Right forelimb (tissue), 1 donor: ENCODE measurements at places on chromosomes 2 and 18.

- DNase-seq = no peak
Measured at GRCh38 chr2:83826577-83826976, 632.5 kb downstream of the SUCLG1 start.

DNA sequence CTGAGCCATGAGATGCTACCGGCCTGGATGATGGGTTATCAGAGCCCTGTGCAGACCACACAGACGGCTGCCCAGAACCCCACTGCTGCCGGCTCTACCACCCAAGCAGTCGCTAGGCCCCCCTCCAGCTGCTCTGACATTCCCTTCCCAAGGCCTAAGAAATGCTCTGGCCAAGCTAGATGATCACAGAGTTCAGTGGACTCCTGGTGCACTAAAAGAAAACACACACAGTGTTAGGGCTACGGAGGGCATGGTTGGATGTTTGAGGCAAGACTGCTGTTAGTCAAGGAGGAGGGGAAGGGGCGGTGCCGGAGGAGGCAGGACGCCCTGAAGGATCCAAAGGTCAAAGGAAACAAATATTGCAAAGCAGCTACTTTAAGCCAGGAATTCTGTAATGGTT, 174.5 kb downstream of the MYCN start:
- DNase-seq = no peak

GRCh38 chr18:78979056-78979729, 425 bp upstream of the SALL3 start:
- no peak for DNase-seq

- DNase-seq = no peak
Measured at GRCh38 chr2:70684846-70685622, 83.0 kb downstream of the ADD2 start.

GRCh38 chr2:8514796-8515758, 166.8 kb upstream of the ID2 start:
- DNase-seq = no peak
